ENCODE measurements at places on chromosomes 16 and 17. TPM values are rescaled to one million over a fixed set of nuclear protein-coding genes. Genes with fewer than 3 reads are reported as not detected.

DNA sequence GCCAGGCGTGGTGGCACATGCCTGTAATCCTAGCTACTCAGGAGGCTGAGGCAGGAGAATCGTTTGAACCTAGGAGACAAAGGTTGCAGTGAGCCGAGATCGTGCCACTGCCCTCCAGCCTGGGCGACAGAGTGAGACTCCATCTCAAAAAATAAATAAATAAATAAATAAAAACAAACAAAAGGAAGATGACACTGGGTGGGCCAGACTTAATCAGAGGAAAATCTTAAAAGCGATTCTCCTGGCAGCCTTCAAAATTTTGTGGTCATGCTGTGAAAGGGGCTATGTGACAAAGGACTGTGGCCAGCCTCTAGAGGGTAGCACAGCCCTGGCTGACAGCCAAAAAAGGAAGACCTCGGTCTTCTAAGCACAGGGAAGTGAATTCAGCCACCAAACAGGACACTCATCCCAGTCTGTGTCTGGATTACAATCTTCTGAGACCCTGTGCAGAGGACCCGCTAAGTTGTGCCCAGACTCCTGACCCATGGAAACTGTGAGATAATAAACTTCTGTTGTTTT is 391.1 kb downstream of the CNTNAP4 start:
- no peak for DNase-seq

DNA sequence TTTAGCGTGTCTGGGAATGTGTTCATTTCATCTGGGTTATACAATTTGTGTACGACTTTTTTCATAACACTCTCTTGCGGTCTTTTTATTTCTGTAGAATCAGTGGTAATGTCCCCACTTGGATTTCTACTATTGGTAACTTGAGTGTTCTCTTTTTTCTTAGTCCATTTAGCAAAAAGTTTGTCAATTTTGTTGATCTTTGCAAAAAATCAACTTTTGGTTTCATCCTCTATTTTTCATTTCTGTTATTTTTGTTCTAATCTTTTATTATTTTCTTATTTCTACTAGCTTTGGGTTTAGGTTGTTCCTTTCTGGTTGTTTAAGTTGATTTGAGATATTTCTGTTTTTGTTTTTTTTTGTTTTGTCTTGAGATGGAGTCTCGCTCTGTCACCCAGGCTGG is 7.7 kb upstream of the SLC22A31 start:
- DNase-seq = no peak

DNA sequence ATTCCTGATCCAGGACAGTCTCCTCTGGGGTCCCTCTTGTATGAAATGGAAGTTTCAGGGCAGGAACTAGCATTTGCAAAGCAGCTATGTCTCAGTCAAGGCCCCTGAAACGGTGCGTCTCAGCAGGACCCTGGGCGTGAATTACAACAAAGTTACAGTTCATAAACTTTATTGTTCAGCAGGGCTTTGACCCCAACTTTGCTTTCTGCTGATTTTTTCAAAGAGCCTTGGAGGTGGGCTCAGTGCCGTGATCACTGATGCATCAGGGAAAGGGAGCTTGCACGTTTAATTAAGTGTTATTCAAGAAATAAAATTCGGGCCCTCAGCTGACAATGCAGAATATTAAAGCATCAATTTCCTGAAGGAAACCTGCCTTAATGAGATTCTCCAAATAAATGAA is 260.1 kb upstream of the C16orf82 start:
- no peak for DNase-seq

Gene MT1A
- total RNA-seq = 2.3 TPM

Gene SLC12A3
- not detected for total RNA-seq

- DNase-seq = no peak
Measured at GRCh38 chr16:52633230-52633629, 86.3 kb upstream of the TOX3 start.

DNA sequence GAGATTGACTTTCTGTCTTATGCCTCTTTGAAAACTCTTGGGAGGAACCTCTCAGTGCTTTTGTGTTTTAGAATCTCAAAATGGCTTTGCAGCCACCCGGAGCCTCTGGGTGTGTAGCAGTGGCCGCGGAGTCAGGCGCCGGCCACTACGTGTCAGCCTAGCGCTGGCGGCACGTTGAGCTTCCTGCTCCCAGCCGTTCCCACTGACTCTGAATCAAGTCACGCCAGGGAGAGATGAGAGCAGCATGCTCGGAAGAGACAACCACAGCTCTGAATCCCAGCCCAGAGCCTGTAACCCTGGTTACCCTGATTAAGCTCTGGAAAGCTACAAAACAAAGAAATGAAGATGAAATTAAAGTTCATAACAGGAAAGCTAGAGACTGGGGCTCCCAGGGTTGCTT is 97.4 kb upstream of the CACNG5 start:
- peak; percentile 72 for DNase-seq

- DNase-seq = peak; percentile 47
Measured at GRCh38 chr17:2903193-2903974, 107.1 kb downstream of the RAP1GAP2 start.

DNA sequence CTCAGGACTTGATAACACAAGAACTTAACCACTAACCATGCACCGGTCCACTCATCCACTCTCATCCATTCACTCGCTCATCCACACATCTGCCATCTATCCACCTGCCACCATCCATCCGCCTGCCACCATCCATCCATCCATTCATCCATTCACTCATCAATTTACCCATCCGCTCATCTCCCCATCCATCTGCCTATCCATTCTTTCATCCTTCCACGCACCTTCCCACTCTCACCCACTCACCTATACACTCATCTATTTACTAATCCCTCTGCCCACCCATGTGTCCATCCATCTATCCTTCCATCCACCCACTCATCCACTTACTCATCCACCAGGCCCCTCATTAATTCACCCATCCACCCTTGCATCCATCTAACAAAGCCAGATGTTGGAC is 131.0 kb downstream of the MRM1 start:
- no peak for DNase-seq
